Left ventricle myocardium inferior (tissue), 1 donor: ENCODE measurements at places on chromosomes 5 and 9. TPM values are rescaled to one million over a fixed set of nuclear protein-coding genes. Genes with fewer than 3 reads are reported as not detected.

- DNase-seq, result peak; percentile 73
Observed at GRCh38 chr5:4879693-4880303, 260.3 kb upstream of the ADAMTS16 start.

GRCh38 chr5:91061946-91062562, 321.1 kb downstream of the ARRDC3 start:
- DNase-seq, result no peak

Gene FSTL4
- not detected for total RNA-seq

- no peak for DNase-seq
Observed at GRCh38 chr9:20611691-20612287, 10.5 kb downstream of the MLLT3 start.

DNA sequence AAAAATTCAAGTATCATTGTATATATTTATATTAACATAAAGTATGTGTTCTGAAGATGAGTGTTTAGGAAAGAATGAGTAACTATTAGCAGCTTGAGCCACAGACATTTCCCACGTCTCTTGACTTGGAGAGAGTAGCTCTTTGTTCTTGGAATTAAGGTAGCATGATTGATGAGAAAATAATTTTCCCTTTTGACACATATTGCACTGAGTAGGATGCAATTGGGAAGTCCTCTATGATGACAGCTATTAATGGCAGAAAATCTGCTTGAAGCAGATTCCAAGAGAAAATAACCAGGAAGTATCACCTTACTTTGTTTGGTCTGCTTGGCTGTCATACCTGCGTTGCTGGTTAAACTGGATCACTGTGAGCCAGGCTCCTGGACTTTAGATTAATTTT, 204.8 kb downstream of the TLE4 start:
- DNase-seq, result no peak

- DNase-seq, result no peak
Observed at GRCh38 chr9:122325124-122325523, 45.7 kb upstream of the PTGS1 start.

Gene ENTPD2
- total RNA-seq, result 1.5 TPM

Gene TAF1L
- total RNA-seq, result not detected

Gene SLCO6A1
- not detected for total RNA-seq
